ENCODE measurements at places on chromosomes 12 and 14. TPM values are rescaled to one million over a fixed set of nuclear protein-coding genes. Genes with fewer than 3 reads are reported as not detected.

DNA sequence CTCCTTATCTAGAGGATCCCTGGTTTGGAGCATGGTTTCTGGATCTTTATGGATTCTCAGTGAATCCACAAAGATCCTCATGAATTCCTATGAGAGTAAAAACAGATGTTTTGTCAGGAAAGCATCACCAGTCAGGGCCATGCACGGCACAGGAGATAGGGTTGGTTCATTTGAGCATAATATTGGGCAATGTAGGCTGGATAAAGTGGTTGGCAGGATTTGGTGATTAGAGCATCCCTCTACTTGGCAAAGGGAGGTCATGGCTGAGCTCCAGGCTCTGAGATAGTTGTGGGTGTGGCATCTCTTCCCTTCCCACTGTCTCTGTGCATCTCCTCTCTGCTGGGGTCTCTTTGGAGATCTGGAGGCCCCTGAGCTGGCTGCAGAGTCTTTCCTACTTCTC is 149.8 kb downstream of the DACT1 start:
- H3K27me3 ChIP-seq, result no peaks in the 10 kb centered on the region

GRCh38 chr14:68627868-68628604 is 164.8 kb downstream of the ZFP36L1 start:
- H3K4me3 ChIP-seq, result no peak overlapping the region
- peak overlapping the region; percentile 85 for H3K27ac ChIP-seq
- DNase-seq, result peak; percentile 77
- peaks cover 8% of the 10 kb centered on the region for H3K4me1 ChIP-seq
- H3K36me3 ChIP-seq, result no peaks in the 10 kb centered on the region
- no peaks in the 10 kb centered on the region for H3K27me3 ChIP-seq

DNA sequence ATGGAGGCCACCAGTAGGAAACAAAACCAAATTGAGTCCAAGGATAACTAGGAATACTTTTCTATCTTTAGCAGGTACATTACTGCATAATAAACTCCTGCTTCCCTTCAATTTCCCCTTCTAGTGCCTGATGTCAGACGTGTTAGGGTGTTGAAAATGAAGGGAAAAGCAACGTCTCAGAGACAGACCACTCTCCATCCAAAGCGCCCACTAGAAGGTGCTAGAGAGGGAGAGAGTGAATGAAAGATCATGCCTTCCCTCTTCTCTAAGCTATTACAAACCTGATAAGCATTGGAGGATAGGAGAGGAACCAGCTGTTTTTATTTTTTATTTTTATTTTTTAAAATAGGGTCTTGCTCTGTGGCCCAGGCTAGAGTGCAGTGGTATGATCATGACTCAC is 64.1 kb downstream of the ZNF641 start:
- H3K4me3 ChIP-seq, result no peak overlapping the region
- H3K27ac ChIP-seq, result no peak overlapping the region

DNA sequence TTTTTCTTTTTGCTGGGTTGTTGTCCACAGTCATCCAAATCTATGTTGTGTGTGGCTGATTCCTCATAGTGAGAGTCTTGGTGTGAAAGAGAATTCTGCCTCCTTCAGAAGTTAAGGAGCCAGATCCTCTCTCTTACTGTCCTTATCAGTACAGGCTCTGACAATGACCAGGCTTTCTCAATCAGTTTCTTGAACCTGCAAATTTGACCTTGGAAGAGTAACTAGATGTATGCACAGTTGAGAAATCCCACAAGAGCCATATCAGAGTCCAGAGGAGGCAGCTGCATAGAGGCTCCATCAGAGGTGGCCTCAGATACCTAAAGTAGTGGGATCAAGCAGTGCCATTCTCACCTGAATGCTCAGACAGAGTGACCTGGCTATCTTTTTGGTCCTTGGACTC is 5.5 kb upstream of the GALC start:
- H3K27ac ChIP-seq, result no peak overlapping the region
- H3K36me3 ChIP-seq, result no peaks in the 10 kb centered on the region
- no peak overlapping the region for H3K4me3 ChIP-seq
- DNase-seq, result no peak

The LMNTD1 gene
- total RNA-seq, result not detected

DNA sequence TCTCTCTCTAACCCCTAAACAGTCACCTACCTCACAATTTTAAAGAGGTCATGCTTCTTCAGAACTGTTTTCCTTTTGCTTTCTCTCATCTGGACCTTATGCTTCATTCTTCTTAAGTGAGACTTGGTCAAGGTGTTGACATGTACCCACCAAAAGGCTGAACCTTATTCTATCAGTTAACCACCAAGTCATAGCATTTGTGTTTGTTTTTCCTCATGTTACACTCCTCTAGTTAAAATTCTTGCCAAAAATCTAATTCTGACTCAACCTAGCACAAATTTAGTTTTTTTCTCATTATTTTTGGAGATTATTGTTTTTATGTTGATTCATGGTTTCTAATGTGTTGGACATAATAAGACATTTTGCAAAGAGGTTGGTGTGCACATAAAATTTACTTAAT is 578.6 kb downstream of the SLC16A7 start:
- no peak for DNase-seq
- H3K27me3 ChIP-seq, result no peaks in the 10 kb centered on the region
- no peak overlapping the region for H3K4me3 ChIP-seq
- H3K4me1 ChIP-seq, result peaks cover 14% of the 10 kb centered on the region
- H3K36me3 ChIP-seq, result no peaks in the 10 kb centered on the region
- H3K27ac ChIP-seq, result no peak overlapping the region

DNA sequence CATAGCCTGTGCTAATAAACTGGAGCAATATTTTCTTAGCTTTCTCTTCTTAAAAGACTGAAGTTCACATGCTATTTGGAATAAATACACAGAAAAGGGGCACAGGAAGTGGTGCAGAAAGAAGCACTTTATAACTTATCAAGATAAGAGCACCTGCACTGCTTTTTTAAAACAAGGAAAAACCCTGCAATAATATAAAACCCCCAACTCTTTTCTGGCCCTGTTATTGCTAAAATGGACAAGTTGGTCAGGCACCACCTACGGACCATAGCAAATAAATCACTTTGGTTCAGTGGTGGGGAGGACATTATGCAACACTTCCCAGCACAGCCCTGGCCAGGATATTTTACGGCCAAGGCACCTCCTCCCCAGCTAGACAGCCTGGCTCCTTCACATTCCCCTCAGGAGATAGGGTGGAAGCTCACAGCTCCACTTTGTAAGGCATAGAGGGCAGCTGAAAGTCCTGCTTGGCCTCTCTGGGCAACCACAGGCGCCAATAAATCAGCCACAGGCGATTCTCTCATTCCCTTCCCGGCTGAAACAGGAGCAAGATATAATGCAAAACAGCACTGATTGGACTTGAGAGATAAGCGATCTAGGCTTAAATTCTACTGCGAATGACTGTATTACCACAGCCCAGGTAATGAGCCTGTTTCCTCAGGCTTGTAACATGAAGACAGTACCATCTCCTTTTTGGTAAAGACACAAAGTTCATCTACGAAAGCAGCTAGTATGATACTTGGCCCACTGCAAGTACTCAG is 2.0 kb downstream of the ZBTB25 start:
- H3K36me3 ChIP-seq, result no peaks in the 10 kb centered on the region
- peaks cover 12% of the 10 kb centered on the region for H3K4me1 ChIP-seq
- no peak for DNase-seq
- H3K27ac ChIP-seq, result peak overlapping the region; percentile 100
- H3K4me3 ChIP-seq, result no peak overlapping the region
- no peaks in the 10 kb centered on the region for H3K27me3 ChIP-seq

DNA sequence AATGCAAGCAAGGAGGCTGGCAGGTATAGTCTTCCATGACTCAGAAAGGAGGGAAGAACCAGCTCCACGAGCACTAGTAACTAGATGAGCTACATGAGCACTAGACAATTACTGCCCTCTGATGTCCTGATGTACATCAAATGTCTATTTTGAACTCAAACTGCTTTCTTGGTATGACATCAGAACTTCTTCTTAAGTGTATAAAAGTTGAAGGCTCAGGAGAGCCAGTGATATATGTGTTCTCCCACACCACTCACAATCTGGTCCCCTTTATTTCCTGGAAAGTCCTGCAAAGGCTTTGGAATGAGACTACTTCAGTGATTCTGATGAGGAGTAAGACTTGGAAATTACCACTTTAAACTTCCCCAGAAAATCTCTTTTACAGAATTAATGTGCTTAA is 18.5 kb upstream of the DHRS7 start:
- no peaks in the 10 kb centered on the region for H3K27me3 ChIP-seq
- DNase-seq, result no peak
- peak overlapping the region; percentile 23 for H3K4me3 ChIP-seq
- no peak overlapping the region for H3K27ac ChIP-seq
- H3K4me1 ChIP-seq, result no peaks in the 10 kb centered on the region

The FAM186B gene
- 1.7 TPM for total RNA-seq

The TSPAN11 gene
- total RNA-seq, result 1.4 TPM

The SNRPF gene
- total RNA-seq, result 4.8 TPM

- no peak for DNase-seq
- no peaks in the 10 kb centered on the region for H3K36me3 ChIP-seq
- H3K27ac ChIP-seq, result no peak overlapping the region
- H3K4me1 ChIP-seq, result no peaks in the 10 kb centered on the region
- no peak overlapping the region for H3K4me3 ChIP-seq
- H3K27me3 ChIP-seq, result no peaks in the 10 kb centered on the region
These were observed 95.1 kb upstream of the NRXN3 start for GRCh38 chr14:78075033-78075432.

DNA sequence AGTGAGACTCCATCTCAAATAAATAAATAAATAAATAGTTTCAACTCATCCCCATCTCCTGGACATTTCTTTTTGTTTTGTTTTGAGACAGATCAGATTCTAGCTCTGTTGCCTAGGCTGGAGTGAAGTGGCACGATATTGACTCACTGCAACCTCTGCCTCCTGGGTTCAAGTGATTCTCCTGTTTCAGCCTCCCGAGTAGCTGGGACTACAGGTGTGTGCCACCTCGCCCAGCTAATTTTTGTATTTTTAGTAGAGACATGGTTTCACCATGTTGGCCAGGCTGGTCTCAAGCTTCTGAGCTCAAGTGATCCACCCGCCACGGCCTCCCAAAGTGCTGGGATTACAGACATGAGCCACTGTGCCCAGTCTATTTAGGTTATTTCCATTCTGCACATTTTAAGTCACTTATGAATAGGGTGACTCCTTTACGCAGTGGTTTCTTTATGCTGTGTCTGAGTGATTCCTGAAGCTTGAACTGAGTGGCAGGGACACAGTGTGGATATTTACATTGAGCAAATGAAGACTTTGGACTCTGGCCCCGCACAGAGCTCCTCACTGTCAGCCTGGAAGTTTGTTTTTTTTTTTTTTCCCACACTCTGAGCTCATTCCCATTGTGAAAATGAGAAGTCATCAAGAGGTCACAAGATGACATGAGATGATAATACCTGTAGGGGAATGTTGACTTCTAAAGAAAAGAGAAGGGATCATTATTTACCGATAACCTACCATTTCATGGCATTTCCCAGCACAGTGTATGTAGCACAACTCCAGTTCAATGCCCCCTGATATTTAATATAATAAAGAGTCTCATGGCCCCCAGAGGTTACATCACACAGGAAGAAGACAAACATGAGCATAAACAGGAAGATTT is 72.6 kb downstream of the TBX3 start:
- no peak overlapping the region for H3K4me3 ChIP-seq
- H3K27ac ChIP-seq, result no peak overlapping the region
- H3K36me3 ChIP-seq, result no peaks in the 10 kb centered on the region
- no peaks in the 10 kb centered on the region for H3K27me3 ChIP-seq
- DNase-seq, result no peak
- no peaks in the 10 kb centered on the region for H3K4me1 ChIP-seq

DNA sequence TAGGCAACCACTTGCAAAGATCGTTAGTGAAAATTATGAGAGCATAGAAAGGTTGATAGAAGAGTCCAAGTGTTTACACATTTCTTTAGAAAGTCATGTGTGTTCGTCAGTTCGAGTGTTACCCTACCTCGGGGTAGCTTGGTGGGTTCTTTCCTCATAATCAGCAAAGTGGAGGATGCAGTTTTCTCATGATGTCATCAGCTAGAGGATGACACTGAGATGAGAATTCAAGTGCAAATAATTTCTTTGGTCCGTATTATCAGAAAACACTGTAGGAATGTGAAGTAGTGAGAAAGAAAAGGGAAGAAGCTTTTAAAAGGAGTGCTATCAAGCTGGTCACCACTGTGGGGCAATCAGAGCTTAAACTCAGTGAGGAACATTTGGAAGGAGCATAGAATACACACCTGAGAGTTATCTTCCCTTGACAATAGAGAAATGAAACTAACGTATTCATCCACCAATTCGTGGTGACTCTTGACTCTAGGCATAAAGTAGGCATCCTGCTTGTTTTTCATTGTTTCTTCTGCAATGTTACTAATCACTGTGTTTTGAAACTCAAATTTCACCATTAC is 1340.9 kb upstream of the TMEM132C start:
- no peak overlapping the region for H3K4me3 ChIP-seq
- no peaks in the 10 kb centered on the region for H3K36me3 ChIP-seq
- DNase-seq, result no peak
- H3K27me3 ChIP-seq, result no peaks in the 10 kb centered on the region

- no peak overlapping the region for H3K4me3 ChIP-seq
- no peak overlapping the region for H3K27ac ChIP-seq
- H3K36me3 ChIP-seq, result no peaks in the 10 kb centered on the region
- no peaks in the 10 kb centered on the region for H3K4me1 ChIP-seq
These were observed 92.2 kb downstream of the GALNT9 start for GRCh38 chr12:132236930-132237771.

The PLEKHG7 gene
- 0.47 TPM for total RNA-seq

The SYNE3 gene
- total RNA-seq, result 3.4 TPM

The MORN3 gene
- 0.19 TPM for total RNA-seq

DNA sequence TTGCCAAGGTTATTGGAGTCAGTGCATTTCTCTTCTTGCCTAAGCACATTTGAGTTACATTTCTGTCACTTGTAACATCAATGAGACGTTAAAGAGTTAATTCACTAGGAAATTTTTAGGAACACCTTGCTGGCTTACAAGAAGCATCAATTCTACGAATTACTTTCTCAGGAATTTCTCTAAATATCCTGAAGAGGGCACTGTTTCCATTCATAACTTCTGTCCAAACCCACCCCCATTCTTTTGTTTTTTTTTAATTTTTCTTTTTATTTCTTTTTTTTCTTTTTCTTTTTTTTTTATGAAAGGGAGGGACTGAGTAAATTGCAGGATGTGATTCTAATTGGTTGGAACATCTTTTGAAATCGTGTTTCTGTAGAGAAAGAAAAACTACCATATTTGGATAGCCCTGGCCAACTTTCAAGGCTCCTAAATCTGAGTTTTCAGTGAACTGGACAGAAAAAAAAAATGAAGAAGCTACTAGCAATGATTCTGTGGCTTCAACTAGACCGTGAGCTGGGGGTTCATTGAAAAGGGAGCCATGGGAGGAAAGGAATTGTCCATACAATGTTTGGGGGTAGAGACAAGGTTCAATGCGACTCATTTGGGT is 285.3 kb downstream of the DAD1 start:
- no peaks in the 10 kb centered on the region for H3K4me1 ChIP-seq
- DNase-seq, result no peak
- H3K36me3 ChIP-seq, result no peaks in the 10 kb centered on the region
- no peak overlapping the region for H3K27ac ChIP-seq
- no peak overlapping the region for H3K4me3 ChIP-seq
